ENCODE measurements at places on chromosomes 1 and 21.

- no peak for DNase-seq
Measured at GRCh38 chr1:208309771-208310170, 65.6 kb upstream of the PLXNA2 start.

- DNase-seq, result no peak
Measured at GRCh38 chr1:20154301-20154831, 15.2 kb downstream of the PLA2G2F start.

- DNase-seq, result no peak
Measured at GRCh38 chr1:17904290-17904689, 149.2 kb downstream of the ACTL8 start.

GRCh38 chr1:115295904-115296696 lies 41.9 kb downstream of the NGF start:
- DNase-seq, result no peak

GRCh38 chr1:230122366-230123279 lies 55.6 kb downstream of the GALNT2 start:
- no peak for DNase-seq

DNA sequence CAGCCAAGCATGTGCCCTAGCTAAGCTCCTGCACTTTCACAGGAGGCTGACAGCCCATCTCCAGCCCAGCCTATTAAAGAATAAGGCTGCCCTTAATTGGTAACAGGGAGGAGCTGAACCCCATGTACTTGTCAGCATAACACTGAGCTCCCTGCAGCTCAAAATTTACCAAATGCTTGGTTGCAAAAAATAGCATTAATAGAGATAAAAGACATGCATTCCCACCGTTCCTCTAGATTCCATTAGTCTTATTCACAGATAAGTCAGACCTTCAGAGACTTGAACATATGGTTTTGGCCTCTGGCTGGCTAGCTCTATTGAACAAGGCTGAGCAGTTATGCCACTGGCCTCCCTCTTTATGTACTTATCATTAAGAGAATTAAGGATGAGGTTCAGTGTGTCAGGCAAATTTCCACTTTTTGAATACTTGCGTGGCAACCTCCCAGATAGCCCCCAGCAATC lies 29.2 kb downstream of the OLFML3 start:
- DNase-seq, result no peak

- DNase-seq, result no peak
Measured at GRCh38 chr1:174114106-174114505, 45.2 kb upstream of the RABGAP1L start.

DNA sequence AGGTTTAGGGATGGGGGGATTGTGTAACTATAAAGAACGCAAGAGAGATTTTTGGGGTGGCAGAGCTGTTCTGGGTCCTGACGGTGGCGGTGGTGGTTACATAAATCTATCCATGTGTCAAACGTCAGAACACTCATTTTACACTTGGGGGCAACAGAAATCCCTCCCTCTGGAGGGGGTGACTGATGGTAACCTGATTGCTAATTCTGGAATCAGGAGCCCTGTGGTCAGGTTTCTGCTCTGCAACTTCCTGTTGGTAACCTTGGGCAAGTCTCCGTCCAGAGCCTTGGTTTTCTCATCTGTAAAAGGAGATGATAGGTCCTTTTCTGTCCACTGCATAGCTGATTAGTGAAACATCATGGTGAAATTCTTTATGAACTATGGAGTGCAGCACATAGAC lies 40.9 kb downstream of the ALPL start:
- DNase-seq, result no peak

GRCh38 chr1:111141245-111142220 lies 1.5 kb downstream of the CEPT1 start:
- DNase-seq, result no peak

DNA sequence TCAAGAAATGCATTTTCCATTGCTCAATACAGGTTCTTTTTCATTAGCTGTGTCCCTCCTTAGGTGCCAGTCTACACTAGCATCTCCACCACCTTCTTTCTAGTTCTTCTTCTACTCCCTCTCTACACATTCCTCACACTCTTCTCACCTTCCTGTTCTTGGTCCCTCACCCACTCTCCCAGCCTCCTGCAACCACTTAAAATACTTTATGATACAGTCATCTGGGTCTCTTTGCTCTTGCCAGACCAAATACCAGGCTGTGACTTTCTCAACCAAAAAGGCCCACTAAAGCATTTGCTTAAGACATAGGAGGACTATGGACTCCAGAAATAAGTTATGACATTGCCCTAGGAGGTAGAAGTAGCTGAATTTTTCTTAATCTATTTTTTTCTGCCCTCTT lies 35.1 kb downstream of the PIGM start:
- peak; percentile 66 for DNase-seq

GRCh38 chr1:40692429-40692895 lies 958 bp downstream of the NFYC start:
- no peak for DNase-seq
